ENCODE measurements at places on chromosomes 1 and 21.

- peak; percentile 37 for DNase-seq
These were observed 5.9 kb upstream of the SPRR2E start for GRCh38 chr1:153100245-153100644.

GRCh38 chr1:185939142-185939541 is 205.0 kb downstream of the HMCN1 start:
- peak; percentile 82 for DNase-seq

DNA sequence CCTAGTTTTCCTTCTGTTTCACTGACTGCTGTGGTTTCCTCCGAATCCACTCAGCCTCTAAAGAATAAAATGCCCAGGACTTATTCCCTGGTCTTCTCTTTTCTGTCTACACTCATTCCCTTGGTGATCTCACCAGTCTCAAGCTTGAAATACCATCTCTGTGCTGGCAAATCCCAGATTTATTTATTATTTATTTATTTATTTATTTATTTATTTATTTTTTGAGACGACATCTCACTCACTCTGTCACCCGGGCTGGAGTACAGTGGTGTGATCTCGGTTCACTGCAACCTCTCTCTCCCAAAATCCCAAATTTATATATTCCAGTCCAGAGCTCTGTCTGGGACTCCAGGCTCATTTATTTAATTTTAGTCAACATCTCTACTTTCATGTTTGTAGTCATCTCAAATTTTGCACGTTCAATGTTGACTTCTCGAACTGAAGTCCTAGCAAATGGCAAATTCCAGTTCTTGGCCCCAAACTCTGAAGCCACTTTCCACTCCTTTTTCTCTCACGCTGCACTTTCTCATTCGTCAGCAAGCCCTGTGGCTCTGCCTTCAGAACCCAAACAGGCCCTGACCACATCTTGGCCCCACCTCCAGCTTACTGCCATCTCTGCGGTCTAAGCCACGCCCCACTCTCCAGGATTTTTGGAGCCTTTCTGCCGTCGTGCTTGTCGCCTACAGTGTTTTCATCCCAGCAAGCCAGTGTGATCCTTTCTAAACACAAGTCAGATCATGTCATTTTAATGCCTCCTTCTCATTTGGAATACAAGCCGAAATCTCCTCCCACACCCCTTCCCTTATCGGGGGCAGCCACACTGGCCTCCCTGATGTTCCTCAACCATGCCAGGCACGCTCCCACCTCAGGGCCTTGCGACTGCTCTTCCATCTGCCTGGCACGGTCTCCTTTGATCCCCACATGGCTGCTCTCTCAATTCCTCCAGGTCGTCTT is 14.2 kb upstream of the TENT5B start:
- DNase-seq: peak; percentile 75

GRCh38 chr1:2314273-2314802 is 77.0 kb downstream of the MORN1 start:
- DNase-seq: peak; percentile 83

GRCh38 chr1:49098866-49099265 is 322.2 kb upstream of the BEND5 start:
- no peak for DNase-seq

DNA sequence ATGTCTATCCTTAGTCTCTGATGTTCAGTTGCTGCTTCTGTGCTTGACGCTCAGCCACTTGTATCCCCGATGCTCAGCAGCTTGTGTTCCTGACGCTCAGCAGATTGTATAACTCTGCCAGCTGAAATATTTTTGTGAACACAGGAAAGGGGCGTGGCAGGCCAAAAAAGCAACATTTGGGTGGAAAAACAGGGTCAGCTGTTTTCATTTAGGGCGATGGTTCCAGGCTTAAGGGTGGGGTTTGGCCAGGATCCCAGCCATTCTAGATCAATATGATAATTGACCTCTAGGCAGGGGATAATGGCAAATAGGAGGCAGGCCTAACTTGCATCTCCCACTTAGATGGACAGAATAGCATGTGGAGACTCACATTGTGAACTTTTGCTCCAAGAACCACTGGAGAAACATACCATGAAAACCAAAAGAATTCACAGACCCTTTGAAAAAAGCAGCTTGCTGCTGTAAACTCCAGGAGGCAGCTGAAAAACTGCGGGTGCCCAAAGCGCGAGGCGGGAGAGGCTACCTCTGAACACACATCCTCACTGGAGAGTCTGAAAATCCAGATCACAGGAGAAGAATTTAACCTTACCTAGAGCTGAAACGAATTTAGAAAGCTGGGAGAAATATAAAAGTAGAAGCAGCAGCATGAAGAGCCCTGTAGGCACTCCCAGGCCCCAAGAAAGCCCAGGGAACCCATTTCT is 58.3 kb downstream of the ZNF648 start:
- DNase-seq: no peak

DNA sequence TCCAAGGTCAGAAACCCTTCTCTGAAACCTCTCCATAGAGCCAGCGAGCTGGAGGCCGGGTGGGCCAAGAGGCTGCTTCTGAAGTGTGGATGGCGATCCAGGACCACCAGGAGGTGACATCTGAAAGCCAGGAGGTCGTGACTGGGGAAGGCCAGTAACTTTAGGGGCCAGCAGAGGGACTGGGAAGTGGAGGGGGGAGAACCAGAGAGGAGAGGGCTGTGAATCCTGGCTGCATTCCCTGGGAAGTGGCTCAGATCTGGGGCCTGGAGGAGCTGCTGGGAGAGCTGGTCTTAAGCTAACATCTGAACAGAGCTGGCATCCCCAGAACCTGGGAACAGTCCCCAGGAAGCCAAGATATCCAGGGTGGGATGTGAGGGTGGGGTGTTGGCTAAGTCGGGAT is 11.3 kb upstream of the EPHA8 start:
- DNase-seq: no peak

DNA sequence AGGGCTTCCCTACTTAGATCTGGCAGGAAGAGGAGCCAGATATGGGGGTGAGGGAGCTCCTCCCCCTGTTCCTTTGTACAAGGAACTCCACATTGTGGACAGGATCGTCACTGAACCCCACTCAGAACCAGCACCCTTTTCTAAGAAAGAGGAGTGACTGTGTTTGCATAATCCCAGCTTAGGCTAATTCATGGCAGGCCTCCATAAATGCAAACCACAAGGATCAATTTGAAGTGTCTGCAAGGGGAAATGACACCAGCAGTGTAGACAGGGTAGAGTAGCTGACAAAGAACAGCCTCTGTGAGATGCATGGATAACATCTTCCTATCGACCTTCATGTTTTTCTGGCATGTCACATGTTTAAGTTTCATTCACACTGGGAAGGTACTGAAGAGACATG is 11.7 kb downstream of the MX1 start:
- DNase-seq: no peak

DNA sequence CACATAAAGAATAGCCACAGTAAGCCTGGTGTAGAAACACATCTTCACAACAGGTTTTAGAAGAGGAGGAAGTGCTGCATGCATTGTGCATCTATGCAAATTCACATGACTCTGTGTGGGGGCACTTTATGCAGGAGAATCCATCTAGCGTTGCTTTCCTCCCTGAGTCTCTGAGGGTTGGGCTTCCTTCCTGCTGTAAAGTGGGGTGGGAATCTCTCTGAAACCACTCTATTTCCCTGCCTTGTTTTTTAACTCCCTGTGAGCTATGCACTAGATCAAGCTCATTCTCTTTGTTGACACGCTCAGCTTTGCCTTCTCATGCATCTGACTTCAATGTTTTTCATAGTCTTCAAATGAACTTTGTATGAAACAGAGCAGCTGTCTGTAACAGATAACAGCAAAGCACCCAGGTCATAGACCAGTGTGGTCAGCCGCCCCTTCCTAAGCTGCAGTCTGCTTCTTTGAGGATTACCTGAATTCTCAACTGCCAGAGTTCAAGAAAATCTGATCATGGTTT is 102.7 kb upstream of the DPH5 start:
- no peak for DNase-seq

DNA sequence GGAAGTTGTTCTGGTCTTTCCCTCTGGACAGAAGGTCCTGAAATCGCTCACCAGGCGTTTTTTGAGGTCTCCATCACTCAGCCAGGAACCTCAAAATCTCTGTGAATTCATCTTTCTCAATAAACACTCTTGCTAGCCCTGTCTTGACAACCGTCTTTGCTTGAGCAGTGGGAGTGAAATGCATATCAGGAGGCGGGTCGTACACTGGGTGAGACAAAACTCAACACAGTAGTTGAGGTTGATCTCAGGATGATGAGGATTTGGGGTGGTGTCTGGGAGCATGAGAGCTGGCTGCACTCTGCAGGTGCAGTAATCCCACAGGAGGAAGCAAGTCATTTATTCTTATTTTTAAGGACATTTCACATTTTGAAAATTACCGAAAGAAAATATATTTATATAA is 1.9 kb downstream of the GPR25 start:
- DNase-seq: no peak

GRCh38 chr1:65694126-65694525 is 98.6 kb upstream of the PDE4B start:
- no peak for DNase-seq

DNA sequence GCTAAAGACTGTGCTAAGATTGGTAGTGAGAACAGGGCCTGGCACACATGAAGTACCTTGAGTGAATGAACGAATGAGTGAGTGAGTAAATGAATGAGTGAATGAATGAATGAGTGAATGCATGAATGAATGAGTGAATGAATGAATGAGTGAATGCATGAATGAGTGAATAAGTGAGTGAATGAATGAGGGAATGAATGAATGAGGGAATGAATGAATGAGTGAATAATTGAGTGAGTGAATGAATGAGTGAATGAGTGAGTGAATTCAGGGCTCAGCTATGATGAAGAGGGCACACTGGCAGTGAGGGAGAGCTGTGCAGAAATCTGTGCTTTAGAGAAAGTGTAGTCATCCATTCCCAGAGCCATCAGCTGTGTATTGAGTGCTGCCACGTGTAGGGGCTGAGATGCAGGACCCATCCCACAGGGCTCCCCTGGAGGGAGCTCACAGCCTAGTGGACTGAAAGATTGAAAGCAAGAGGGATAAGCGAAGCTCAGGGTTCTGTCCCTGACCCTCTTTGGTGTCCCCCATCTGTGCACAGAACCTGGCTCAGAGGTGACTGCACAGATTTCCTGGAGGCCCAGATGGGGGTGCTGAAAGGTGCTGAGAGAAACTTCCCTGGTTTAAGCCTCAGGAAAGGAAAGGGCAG is 217.9 kb upstream of the VAMP3 start:
- DNase-seq: no peak

- no peak for DNase-seq
These were observed 163.2 kb downstream of the GALNT2 start for GRCh38 chr1:230230273-230230672.

Data from fibroblast of skin of right biceps (primary cell).